ENCODE measurements at places on chromosomes 16 and 17.
A peak's percentile ranks its signal among the peaks of the same experiment; 100 is the strongest.

GRCh38 chr17:9818760-9819159 lies 3.1 kb downstream of the GSG1L2 start:
- no peak for DNase-seq

DNA sequence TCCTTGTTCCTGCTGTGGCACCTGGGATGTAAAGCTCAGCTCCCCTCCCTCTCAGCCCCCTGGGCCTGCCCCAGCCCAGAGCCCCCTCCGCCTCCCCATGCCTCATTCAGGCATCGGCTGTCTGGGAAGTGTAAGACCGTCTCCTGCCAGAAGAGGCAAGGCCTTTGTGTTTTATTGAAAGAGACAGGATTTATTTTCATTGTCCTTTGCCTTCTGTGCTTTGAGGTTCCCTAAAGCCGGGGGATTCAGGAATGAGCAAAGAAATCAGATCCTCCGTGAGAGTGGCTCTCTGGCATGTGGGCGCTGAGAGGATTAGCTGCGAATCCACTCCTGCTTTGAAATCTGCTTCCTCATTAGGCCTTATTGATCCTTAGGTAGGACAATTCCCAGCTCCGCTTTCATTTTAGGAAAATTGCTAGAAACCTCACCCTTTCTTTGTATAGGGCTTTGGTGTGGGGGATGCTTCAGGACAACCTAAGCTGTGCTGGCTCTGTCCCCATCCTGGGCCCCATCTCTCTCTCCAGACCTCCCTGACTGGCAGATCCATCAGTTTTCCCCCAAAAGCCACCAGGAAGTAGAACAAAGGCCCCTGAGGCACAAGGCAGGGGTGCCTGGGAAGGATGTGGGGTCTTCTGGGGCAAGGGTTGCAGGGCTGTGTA lies 211.5 kb upstream of the TNRC6C start:
- no peak for DNase-seq

GRCh38 chr16:46427340-46428107 lies 193.7 kb downstream of the SHCBP1 start:
- DNase-seq: no peak

- no peak for DNase-seq
These were observed 46.1 kb downstream of the RAB11FIP3 start for GRCh38 chr16:471353-472198.

DNA sequence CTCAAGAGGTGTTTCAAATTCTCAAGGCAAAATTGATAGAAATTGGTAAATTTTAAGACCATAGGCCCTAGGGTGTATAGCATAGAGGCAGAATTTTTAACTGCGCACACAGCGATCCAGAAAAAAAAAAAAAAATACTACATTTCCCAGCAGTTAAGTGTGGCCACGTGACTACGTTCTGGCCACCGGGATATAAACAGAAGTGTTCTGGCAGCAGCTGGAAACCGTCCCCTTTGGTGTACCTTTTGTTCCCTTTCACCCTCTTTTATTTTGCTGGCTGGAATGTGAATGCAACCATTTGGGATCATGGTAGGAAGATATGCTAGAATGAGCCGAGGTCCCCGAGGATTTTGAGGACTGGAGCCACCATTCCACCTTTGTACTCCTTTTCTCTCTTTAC lies 52.7 kb upstream of the AKAP1 start:
- no peak for DNase-seq

DNA sequence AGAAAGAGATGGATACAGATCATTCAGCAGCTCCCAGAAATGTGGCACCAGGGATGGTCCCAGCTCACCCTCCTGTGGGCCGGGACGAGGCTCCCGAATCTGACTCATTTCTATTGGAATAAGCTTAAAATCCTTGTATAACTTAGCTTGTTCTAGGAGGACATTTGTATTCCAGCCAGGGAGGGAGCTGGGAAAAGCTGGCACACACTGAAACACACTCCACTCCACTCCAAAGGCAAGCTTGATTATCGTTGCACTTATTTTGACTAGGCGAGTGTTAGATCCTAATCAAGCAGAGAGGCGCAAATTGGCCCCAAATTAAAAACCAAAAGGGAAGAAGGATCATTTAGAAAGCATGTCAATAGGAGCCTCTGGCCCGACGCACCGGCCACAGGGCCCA lies 339.5 kb downstream of the HS3ST4 start:
- no peak for DNase-seq

- DNase-seq: no peak
These were observed 27.2 kb downstream of the ABCC3 start for GRCh38 chr17:50661795-50662391.

GRCh38 chr17:35372846-35373533 lies 431 bp downstream of the SLFN11 start:
- no peak for DNase-seq

GRCh38 chr17:78826836-78827509 lies 13.6 kb downstream of the USP36 start:
- no peak for DNase-seq

- no peak for DNase-seq
These were observed 3.2 kb downstream of the B3GNT9 start for GRCh38 chr16:67147437-67148140.

DNA sequence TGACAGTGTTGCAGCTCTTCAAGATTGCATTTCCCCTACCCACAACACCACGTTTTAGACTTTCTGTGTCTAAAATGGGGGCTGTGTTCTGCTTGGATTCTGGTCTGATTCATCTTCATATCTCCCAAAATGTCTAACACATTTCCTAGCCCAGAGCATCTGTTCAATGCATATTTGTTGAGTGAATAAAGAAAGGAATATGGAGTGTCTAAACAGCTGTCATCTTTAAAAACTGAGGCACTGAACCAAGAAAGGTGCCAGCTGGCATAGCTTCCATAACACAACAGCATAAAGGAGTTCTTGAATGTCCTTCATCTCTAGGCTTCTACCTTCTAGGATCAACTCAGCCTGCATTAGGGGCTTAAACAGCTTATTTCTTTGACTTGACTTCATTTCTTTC lies 67.4 kb downstream of the CDH11 start:
- no peak for DNase-seq

DNA sequence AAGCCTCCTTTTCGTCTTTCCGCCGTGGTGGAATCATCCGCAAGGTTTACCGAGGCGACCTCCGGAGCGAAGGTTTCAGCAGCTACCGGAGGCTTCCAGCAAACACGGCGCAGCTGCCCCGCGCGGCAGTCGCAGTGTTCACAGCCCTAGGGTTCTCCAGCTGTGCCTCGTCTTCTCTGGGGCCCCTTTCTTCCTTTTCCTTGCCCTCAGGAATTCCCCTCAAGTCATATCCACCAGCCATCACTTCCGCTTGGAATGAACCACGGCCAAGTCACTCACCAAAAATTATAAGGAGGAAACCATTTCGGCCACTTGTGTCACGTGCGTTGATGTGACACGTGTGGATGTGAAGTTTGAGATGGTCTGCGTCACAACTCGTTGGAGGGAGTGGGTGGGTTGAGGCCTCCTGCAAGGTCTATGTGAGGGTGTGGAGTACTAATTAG lies 636 bp upstream of the ERN1 start:
- DNase-seq: peak; percentile 25

DNA sequence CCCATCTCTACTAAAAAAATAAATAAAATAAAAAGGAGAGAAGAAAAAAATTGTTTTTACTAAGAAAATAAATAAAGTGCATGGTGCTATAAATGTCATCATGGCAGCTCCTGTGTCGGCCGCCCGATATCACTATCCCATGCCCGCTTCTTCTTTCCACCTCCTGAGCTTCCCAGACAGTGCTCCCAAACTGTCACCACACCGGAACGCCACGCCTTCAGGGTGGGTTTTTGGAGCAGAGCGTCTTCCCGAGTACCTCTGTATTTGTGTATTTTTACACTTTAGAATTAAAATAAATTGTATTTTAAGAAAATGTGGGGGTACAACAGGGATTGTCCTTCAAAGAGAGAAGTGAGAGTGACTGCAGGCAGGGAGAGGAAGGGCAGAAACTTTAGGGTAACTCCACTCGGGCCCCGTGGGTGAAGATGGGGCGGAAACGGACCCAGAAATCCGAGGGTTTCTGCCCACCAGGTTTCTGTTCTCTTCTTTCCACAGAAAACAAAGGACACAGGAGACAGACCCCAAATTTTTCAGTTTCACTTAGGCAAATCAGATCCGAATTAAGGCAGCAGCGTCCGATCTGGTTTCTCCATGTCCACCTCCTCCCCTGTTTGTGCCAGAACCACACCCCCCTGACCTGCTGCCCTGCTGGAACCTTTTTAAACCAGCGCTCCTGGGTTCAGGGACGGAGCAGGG lies 3.6 kb upstream of the ITGAX start:
- no peak for DNase-seq

DNA sequence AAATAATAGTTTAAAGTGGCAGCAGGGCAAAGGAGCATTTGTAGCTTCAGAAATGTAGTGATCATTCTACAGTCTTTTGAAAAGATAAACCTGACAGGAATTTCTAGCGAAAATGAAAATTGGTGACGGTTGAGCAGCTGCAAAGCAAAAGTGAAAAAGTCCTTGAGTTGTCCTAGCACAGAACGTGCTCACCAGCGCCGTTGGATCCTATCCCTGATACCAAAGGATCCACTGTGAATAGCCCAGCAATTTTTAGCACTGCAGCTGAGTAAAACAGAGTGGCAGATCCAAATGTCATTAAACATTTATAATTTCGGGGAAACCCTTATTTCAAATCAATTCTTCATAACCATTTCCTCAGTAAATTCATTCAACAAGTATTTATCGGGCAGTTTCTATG lies 453.8 kb upstream of the HSBP1 start:
- DNase-seq: no peak

DNA sequence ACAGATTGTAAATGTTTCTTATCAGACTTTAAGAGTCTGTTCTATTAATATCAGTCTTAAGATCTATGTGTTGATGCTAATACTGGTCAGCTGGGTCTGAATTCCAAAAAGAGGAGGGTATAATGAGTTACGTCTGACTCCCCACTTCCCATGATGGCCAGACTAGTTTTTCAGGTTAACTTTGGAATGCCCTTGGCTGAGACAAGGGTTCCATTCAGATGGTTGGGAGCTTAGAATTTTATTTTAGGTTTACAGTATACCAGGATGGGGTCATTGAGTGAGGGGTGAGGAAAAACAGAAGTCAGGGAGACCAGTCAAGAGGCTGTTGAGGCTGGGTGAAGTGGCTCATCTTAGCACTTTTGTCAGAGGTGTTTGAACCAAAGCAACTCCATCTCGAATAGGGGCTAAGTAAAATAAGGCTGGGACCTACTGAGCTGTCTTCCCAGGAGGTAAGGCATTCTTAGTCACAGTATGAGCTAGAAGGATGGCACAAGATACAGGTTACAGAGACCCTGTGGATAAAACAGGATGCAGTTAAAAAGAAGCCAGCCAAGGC lies 2.9 kb upstream of the TMEM231 start:
- DNase-seq: no peak

GRCh38 chr17:56557682-56558081 lies 35.8 kb upstream of the NOG start:
- DNase-seq: no peak

DNA sequence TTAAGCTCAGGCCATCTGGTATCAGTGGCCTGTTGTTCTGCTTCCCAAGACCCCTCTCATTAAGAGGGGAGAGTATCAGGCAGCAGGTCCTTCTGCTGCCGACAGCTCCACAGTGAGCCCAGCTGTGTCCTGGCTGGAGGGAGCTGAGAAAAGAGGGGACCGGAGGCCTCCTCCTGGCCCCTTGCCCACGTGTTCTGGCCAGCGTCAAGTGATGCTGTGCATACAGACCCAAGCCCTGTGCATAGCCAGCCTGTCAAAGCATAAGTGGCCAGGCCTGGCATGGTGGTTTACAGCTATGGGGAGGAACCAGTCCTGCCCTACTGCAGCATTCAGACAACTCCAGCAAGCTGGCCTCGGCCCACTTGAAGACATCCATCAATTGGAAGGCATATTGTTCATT lies 48.0 kb downstream of the ABCC6 start:
- no peak for DNase-seq

DNA sequence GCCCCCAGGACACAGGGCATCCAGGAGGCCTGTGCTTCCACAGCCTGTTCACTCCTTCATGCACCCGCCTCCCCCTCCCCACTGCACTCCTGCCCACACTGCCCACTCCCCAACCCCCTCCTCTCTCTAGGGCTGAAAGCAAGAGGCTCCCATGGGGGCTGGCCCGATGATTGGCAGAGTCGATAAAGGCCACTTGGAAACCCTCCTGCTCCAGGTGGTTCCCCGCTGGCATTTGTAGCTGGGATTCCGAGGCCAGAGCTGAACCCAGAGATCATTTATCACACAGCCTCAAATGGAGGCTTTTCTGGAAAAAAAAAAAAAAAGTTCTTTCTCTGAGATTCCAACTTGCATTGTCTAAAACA lies 74.1 kb downstream of the SREBF1 start:
- DNase-seq: no peak

GRCh38 chr17:1398931-1399678 lies 917 bp downstream of the YWHAE start:
- DNase-seq: no peak

GRCh38 chr17:21482189-21482865 lies 106.2 kb downstream of the KCNJ12 start:
- DNase-seq: no peak

DNA sequence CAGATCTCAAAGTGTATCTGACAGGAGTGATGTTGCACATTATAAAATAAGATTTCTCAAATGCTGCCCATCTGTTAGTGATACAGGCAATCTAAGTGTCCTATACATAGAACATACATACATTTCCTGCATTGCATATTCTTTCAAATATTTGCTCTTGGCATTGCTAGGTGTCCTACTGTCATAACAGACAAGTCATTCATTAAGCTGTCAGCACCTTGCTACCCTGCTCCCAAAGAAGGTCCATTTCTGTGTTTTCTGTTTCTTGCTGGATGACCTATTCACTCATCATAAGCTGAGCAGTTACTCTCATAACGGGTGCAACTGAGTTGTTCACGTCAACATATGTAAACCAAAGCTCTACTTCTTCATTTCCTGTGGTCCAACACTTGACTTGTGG lies 719.0 kb downstream of the KCNJ2 start:
- DNase-seq: no peak

GRCh38 chr17:2847381-2848333 lies 51.4 kb downstream of the RAP1GAP2 start:
- no peak for DNase-seq

- DNase-seq: no peak
These were observed 359.3 kb downstream of the HS3ST4 start for GRCh38 chr16:26051063-26051462.

- DNase-seq: no peak
These were observed 342.3 kb downstream of the SNX29 start for GRCh38 chr16:12318661-12319427.

GRCh38 chr16:1314399-1315068 lies 5.1 kb downstream of the UBE2I start:
- no peak for DNase-seq

- no peak for DNase-seq
These were observed 10.4 kb downstream of the CDIPT start for GRCh38 chr16:29852654-29853053.

Measured in stimulated activated CD4-positive, alpha-beta T cell treated with anti-CD3 and anti-CD28 coated beads, Interleukin-1b, Interleukin-23, amount 100 ng/mL, for 1 hour (primary cell).